ENCODE measurements at places on chromosomes 5 and 9. TPM values are rescaled to one million over a fixed set of nuclear protein-coding genes. Genes with fewer than 3 reads are reported as not detected.

- no peaks in the 10 kb centered on the region for H3K4me1 ChIP-seq
- DNase-seq: no peak
- H3K4me3 ChIP-seq: no peak overlapping the region
- no peak overlapping the region for H3K27ac ChIP-seq
- no peaks in the 10 kb centered on the region for H3K27me3 ChIP-seq
- H3K36me3 ChIP-seq: no peaks in the 10 kb centered on the region
These were observed 217.6 kb downstream of the NPR3 start for GRCh38 chr5:32928761-32929160.

DNA sequence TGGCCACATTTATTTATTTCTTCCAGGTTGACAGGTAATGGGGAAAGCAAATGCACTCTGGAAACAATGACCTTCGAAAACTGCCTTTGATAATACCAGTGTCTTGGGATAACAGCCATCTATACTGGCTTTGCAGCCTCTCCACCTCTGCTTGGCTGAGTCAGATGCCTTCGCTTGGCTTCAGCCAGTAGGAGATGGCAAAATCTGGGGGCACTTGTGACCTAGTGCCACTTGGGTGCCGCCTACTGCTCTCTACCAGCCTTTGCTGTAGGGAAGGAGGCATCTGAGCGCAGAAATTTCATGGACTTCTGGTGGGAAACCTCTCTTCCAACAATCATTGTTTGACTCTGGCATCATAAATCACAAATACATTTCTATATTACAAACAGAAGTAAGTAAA, 21.8 kb downstream of the FYB1 start:
- H3K4me3 ChIP-seq: no peak overlapping the region
- H3K27ac ChIP-seq: peak overlapping the region; percentile 90
- no peak for DNase-seq
- no peaks in the 10 kb centered on the region for H3K36me3 ChIP-seq
- H3K27me3 ChIP-seq: no peaks in the 10 kb centered on the region
- peaks cover 46% of the 10 kb centered on the region for H3K4me1 ChIP-seq

GRM6 gene
- not detected for total RNA-seq

TOR1A gene
- total RNA-seq: 29.8 TPM

DNA sequence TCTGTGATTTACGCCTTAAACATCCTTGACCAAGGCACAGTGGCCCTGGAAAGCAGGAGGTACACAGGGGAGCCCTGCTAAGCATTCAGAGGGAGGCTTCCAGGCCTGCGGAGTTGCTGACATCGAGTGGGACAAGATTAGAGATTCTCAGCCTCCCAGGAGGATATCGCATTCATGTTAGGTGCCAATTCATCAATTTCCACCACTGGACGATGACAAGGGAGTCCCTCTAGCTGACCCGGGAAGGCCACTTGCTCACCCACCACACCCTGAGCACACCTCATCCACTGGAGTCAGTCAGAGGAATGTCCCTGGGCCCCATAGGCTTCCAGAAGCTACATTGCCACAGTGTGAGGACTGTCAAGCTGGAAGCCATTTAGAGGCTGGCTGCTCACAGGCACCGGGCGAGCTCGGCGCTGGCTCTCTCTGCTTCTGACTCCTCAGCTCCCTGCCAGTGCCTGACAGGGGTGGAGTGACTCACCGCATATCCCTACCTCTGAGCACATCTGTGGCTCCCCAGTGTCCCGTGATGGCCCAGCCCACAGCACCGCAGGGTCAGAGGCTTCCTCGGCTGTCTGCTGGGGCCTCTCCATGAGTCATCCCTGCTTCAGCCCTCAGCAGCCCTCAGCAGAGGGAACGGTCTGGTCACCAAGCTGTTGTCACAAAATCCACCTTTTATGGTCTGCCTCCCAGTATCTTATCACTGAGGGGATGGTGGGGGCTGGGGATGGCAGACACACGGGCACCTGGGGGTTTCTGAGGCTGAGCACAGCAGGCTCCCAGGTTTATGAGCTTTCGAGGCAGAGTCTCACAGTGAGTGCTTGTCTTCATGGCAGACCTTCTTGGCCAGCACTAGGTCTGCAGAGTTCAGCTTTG, 117.5 kb downstream of the ZNF608 start:
- H3K4me3 ChIP-seq: no peak overlapping the region
- H3K27me3 ChIP-seq: no peaks in the 10 kb centered on the region
- peaks cover 19% of the 10 kb centered on the region for H3K4me1 ChIP-seq

CDX1 gene
- total RNA-seq: not detected

MRPL36 gene
- 91.9 TPM for total RNA-seq

- no peaks in the 10 kb centered on the region for H3K36me3 ChIP-seq
- H3K27me3 ChIP-seq: no peaks in the 10 kb centered on the region
- H3K4me3 ChIP-seq: no peak overlapping the region
These were observed 107.1 kb downstream of the CDH18 start for GRCh38 chr5:19880859-19881436.

DNA sequence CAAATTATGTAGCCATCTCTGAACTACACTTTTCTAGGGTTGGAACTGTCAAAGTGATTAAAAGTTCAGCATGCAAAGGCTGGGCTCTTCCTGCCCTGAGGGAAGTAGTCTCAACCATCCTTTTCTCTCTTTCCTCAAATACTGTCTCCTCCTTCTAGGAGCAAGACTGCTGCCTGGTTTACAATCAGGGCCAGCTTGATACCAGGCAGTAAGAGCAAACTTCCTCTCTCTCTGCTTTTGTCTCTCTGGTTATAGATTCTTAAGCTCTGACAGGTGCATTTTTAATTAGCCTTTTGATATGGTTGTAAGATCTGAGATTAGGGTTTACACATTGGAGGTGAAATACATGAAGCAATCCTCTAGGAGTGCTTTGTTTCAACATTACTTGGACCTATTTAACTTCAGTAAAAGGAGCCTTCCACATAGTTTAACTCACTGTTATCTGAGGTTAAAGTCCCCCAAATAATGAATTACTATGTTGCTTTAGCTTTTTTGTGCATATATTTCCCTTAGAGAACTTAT, 436.1 kb downstream of the SPATA31D1 start:
- no peak overlapping the region for H3K4me3 ChIP-seq
- H3K4me1 ChIP-seq: no peaks in the 10 kb centered on the region

PCDHGC4 gene
- 1.5 TPM for total RNA-seq

CCNO gene
- 5.3 TPM for total RNA-seq

DNA sequence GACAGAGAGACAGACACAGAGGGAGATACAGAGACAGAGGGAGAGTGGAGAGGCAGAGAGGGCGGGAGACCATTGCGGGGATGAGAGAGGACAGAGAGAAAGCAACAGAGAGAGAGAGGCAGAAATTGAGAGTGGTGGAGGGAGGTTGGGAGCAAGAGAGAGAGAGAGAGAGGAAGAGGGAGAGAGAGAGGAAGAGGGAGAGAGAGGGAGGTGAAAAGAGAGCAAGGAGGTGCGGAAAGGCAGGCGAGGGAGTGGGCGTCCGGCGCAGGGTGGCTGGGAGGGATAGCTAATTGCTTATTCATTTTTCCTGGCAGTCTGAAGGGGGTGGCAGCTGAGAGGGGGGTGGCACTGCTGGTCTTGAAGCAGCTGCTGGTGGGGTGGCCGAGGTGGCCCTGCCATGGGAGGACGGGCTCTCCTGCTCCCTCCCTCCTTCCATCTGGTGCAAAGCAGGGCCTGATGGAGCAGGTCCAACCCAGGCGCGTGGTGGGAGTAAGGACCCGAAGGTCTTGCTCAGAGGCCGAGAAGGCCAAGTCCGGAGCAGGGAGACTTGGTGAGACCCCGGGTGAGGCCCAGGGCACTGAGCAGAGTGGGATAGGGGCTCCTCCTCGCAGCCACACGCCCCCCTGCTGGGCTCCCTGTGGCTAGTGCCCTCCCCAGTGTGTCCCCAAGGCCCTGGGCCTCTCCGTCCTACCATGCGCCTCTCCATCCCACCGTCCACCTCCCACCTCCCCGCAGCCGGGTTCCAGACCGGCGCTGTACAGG, 25.3 kb upstream of the RNU6ATAC start:
- H3K4me3 ChIP-seq: no peak overlapping the region
- no peaks in the 10 kb centered on the region for H3K36me3 ChIP-seq
- no peak for DNase-seq
- H3K27me3 ChIP-seq: no peaks in the 10 kb centered on the region

SAXO1 gene
- not detected for total RNA-seq

GRCh38 chr5:134500699-134501430, 24.6 kb upstream of the JADE2 start:
- no peak overlapping the region for H3K4me3 ChIP-seq
- no peaks in the 10 kb centered on the region for H3K36me3 ChIP-seq
- no peaks in the 10 kb centered on the region for H3K27me3 ChIP-seq
- H3K4me1 ChIP-seq: peaks cover 43% of the 10 kb centered on the region
